IPS DF 6.9 (cell line): ENCODE measurements at places on chromosomes 4 and X.

DNA sequence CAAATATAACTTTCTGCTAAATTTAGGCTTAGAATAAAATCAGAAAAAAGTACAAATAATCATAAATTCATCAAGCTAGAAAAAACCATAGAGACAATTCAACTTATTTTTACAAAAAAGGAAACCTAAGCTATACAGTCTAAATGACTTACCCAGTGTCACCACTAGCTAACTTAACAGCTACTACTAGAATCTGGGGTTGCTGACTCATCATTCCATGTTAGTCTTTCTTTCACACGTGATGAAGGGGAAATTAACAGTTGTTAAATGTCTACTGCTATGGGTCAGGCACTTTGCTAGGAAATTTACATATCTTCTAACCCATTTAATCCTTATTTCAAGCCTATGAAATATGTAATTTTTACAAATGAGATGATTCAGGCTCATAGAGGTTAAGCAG lies 349.3 kb upstream of the GALNT7 start:
- H3K4me3 ChIP-seq, result no peak overlapping the region
- DNase-seq, result no peak
- H3K27me3 ChIP-seq, result no peaks in the 10 kb centered on the region
- no peaks in the 10 kb centered on the region for H3K36me3 ChIP-seq
- H3K4me1 ChIP-seq, result no peaks in the 10 kb centered on the region

GRCh38 chrX:152399395-152399794 lies 51.7 kb downstream of the GABRA3 start:
- no peaks in the 10 kb centered on the region for H3K4me1 ChIP-seq
- no peak overlapping the region for H3K27ac ChIP-seq
- H3K36me3 ChIP-seq, result no peaks in the 10 kb centered on the region
- H3K4me3 ChIP-seq, result no peak overlapping the region
- no peak for DNase-seq

DNA sequence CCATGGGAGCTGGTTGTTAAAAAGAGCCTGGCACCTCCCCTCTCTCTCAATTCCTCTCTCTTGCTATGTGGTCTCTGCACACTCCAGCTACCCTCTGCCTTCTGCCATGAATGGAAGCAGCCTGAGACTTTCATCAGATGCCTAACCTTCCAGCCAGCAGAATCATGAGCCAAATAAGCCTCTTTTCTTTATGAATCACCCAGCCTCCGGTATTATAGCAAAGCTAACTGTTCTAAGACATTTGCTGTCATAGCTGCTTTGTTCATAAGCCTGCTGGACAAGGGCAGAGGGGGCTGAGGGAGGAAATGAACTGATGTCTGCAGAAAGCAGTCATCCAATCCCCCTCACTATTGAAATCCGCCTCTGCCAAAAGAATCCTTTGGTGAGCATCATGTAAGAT lies 196.7 kb downstream of the ZNF330 start:
- H3K4me3 ChIP-seq, result no peak overlapping the region
- no peaks in the 10 kb centered on the region for H3K27me3 ChIP-seq
- no peaks in the 10 kb centered on the region for H3K4me1 ChIP-seq

- no peak for DNase-seq
- H3K27me3 ChIP-seq, result no peaks in the 10 kb centered on the region
- H3K4me3 ChIP-seq, result no peak overlapping the region
- H3K36me3 ChIP-seq, result no peaks in the 10 kb centered on the region
- H3K27ac ChIP-seq, result no peak overlapping the region
Measured at GRCh38 chrX:46707274-46707965, 51.5 kb downstream of the SLC9A7 start.

DNA sequence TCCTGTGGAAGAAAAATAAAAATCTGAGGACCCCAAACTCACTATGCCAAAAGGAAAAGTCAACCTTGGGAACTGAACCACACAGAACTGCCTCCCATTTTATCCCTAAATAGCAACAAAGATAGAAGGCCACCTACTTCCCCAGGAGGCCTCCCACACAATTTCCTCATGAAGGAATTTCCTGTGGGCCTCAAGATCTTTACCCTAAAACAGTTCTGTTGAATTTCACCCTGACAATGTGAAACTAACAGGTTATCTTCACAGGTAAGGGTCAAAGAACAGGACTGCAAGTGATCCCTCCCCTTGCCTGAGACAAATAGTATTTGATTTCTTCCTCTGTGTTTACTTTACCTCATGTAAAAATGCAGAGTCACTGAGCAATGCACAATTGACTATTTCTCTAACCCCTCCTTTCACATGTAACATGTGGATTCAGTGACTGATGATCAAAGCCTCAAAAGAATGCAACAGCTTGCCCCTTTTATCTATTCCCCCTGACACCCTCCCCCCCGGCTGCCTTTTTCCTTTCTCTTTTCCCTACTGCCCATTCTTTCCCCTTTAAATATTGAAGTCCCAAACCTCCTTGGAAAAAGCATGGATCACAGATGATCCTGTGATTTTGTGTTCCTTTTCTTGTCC lies 33.3 kb downstream of the MEPE start:
- no peak for DNase-seq
- no peak overlapping the region for H3K4me3 ChIP-seq
- no peaks in the 10 kb centered on the region; the same call in 1 of the 2 replicates for H3K36me3 ChIP-seq
- no peaks in the 10 kb centered on the region; the same call in 1 of the 2 replicates for H3K4me1 ChIP-seq
- H3K27me3 ChIP-seq, result no peaks in the 10 kb centered on the region

- no peak overlapping the region for H3K4me3 ChIP-seq
- H3K4me1 ChIP-seq, result peaks cover 3% of the 10 kb centered on the region; the same call in 1 of the 2 replicates
- H3K27me3 ChIP-seq, result no peaks in the 10 kb centered on the region
- no peak for DNase-seq
- no peaks in the 10 kb centered on the region; the same call in 1 of the 2 replicates for H3K36me3 ChIP-seq
Measured at GRCh38 chr4:75126058-75126457, 193.1 kb downstream of the PARM1 start.

DNA sequence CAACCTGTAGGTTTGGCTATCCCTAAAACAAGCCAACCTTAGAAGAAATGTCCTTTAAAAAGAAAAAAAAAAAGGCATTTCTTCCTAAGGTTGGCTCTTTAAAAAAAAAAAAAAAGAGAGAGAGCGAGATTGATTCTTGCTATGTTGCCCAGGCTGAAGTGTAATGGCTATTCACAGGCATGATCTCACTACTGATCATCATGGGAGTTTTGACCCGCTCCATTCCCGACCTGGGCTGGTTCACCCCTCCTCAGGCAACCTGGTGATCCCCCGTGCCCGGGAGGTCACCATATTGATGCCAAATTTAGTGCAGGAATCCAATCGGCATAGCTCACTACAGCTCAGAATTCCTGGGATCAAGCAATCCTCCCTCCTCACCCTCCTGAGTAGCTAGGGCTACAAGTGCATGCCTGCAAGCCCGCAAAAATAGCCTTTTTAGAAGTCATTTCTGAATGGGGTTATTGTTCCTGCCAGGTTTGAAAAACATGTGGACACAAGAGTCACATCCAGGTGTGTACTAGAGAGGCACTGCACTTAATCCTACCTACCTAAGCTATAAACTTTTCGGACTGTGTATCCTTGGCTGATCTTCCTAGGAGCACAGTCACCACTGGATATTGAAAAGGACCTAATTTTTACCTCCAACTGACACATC lies 61.4 kb upstream of the ZCCHC13 start:
- no peaks in the 10 kb centered on the region for H3K27me3 ChIP-seq
- H3K4me1 ChIP-seq, result no peaks in the 10 kb centered on the region
- H3K36me3 ChIP-seq, result no peaks in the 10 kb centered on the region; the same call in 1 of the 2 replicates
- no peak overlapping the region for H3K4me3 ChIP-seq
- no peak overlapping the region for H3K27ac ChIP-seq

GRCh38 chrX:74680391-74680790 lies 66.0 kb upstream of the RLIM start:
- no peaks in the 10 kb centered on the region for H3K36me3 ChIP-seq
- H3K27ac ChIP-seq, result no peak overlapping the region
- H3K4me3 ChIP-seq, result no peak overlapping the region
- H3K4me1 ChIP-seq, result no peaks in the 10 kb centered on the region

- peaks cover 9% of the 10 kb centered on the region; the same call in 1 of the 2 replicates for H3K36me3 ChIP-seq
- no peaks in the 10 kb centered on the region for H3K4me1 ChIP-seq
- no peak for DNase-seq
Measured at GRCh38 chr4:82825425-82825824, 26.8 kb upstream of the SCD5 start.

DNA sequence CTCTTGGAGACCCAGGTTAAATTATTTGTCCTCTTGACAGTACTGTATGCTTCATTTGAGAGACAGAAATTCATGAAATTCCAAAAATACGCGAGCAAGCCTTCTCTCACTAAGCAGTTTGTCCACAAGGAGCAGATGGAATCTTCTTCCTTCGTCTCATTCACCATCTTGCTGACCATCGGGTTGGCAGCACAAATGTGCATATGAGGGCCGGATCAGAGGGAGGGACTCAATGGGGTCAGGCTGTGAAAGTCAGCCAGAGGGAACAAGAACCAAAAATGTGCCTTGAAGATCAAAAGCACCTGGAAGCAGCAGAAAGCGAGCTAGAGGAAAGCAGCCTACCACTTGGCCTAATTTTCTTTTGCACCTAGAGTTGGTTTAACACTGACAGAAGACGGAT lies 16.4 kb downstream of the NHSL2 start:
- no peaks in the 10 kb centered on the region for H3K4me1 ChIP-seq
- no peak overlapping the region for H3K27ac ChIP-seq
- H3K27me3 ChIP-seq, result no peaks in the 10 kb centered on the region
- no peak overlapping the region for H3K4me3 ChIP-seq

- H3K36me3 ChIP-seq, result no peaks in the 10 kb centered on the region
- no peak overlapping the region for H3K27ac ChIP-seq
- no peak overlapping the region for H3K4me3 ChIP-seq
- no peak for DNase-seq
- no peaks in the 10 kb centered on the region for H3K27me3 ChIP-seq
Measured at GRCh38 chr4:127049526-127049925, 583.2 kb upstream of the INTU start.

DNA sequence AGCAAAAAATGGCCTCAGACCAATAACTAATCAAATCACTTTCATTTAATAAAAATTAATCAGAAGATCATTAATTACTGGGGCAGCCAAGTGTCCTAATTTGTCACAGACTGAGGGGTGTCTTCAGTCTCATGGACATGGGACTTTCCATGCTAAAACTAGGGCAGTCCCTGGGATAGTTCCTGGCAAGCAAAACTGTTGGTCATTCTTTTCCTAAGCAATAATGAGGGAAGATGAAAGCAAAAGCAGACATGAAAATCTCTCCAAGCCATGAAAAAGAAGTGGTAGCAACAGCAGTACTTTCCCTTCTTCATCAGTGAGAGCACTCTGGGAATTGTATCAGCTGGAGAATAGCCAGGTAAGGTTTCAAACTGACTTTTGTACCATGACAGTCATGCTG lies 3.7 kb upstream of the ANTXR2 start:
- DNase-seq, result no peak
- H3K27ac ChIP-seq, result no peak overlapping the region
- H3K4me3 ChIP-seq, result no peak overlapping the region
- no peaks in the 10 kb centered on the region for H3K36me3 ChIP-seq
- H3K4me1 ChIP-seq, result no peaks in the 10 kb centered on the region
- H3K27me3 ChIP-seq, result no peaks in the 10 kb centered on the region

DNA sequence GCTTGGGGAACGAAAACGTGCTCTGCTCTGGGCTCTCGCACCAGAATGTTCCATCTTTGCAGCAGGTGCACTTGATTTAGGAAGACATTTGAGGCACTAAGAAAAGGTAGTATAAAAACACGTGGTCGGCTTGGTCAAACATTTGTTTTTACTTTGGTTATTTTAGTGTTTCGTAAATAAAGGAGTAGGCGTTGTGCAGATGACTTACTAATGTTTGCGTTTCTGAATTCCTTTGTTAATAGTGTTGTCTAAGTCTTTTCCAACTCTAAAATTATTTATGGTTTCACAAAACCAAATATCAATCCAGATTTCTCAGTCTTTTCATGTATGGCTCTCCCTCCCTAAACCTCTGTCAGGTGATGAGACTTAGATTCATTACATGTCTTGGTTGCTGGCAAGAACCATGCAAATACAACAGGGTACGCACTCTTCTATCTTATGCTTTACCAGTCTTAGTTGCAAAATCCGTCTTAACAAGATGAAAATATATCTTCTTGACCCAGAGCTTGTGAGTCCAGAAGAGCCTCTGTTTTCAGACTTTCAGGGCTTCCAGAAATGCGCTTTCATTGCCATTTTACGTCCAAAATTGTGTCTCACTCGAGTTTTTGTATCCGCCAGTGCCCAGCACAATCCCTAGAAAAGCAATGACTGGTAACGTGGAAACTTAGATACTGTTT lies 686 bp downstream of the MTHFD2L start:
- no peak for DNase-seq
- H3K27ac ChIP-seq, result no peak overlapping the region
- peak overlapping the region; percentile 93 for H3K4me3 ChIP-seq
- H3K4me1 ChIP-seq, result no peaks in the 10 kb centered on the region
- H3K36me3 ChIP-seq, result no peaks in the 10 kb centered on the region; the same call in 1 of the 2 replicates

DNA sequence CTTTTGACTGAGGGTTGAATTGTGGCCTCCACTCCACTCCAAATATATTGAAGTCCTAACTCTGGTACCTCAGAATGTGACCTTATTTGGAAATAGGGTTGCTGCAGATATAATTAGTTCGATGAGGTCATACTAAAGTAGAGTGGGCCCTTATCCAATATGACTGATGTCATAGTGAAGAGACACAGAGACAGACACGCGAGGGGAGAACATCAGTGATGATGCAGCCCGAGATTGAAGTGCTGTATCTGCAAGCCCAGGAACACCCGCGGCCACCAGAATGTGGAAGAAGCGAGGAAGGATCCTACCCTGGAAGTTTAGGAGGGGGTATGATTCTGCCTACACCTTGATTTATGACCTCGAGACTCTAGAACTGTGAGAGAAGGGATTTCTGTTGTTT lies 279.0 kb downstream of the ANKRD50 start:
- no peak overlapping the region for H3K4me3 ChIP-seq
- no peaks in the 10 kb centered on the region for H3K27me3 ChIP-seq
- no peak for DNase-seq
- H3K36me3 ChIP-seq, result no peaks in the 10 kb centered on the region
- no peaks in the 10 kb centered on the region for H3K4me1 ChIP-seq

DNA sequence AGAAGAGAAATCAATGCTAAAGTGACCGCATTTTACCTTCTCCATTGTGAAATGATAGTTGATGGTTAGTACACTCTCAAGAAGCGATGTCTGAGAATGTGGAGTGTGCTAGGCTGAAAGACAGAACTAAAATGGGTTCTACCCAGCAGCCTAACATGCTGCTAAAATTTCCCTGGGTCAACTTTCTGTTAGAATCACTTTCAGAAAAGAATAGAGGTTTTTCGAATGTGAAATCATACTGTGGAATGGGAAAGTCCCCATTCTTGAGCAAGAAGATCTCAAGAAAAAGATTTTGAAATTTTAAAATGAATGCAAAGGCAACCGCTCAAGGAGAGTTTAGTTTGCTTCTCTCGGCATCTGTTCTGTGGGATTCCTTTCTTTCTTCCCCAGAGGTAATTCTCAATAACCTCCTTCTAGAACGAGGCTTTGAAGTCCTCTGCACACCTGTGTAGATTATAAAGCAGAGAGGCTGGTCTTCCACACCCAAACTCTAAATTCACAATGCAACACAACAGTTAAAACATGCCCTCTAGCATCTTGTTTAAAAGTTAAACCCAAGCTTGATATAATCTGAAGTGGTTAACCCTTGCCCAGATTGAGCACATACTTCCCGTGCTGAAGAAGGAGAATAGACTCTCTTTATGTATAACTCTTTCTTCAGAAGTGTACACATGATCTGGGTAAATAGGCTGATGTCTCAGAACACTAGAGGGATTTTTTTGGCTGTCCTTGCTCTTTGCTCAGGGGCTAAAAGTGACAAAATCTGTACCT lies 208.7 kb upstream of the KLF3 start:
- H3K4me3 ChIP-seq, result no peak overlapping the region
- H3K36me3 ChIP-seq, result no peaks in the 10 kb centered on the region
- no peak for DNase-seq

- DNase-seq, result no peak
- H3K27me3 ChIP-seq, result no peaks in the 10 kb centered on the region
Measured at GRCh38 chr4:183430317-183430993, 14.0 kb upstream of the CDKN2AIP start.
